Left lobe of liver (tissue), 2 donors: ENCODE measurements at places on chromosomes 12 and 14. TPM values are rescaled to one million over a fixed set of nuclear protein-coding genes. Genes with fewer than 3 reads are reported as not detected.

The CYP27B1 gene
- 0.45 TPM for total RNA-seq

The NINJ2 gene
- 16.1 TPM for total RNA-seq

The IAPP gene
- 0.25 TPM for total RNA-seq

The TAS2R31 gene
- total RNA-seq: 1.0 TPM

The IFI27 gene
- 20.4 TPM for total RNA-seq

The OR10AD1 gene
- not detected for total RNA-seq

The CHST11 gene
- 1.2 TPM for total RNA-seq

The DHRS1 gene
- 91.0 TPM for total RNA-seq

The SYNE3 gene
- 13.6 TPM for total RNA-seq

The NR1H4 gene
- total RNA-seq: 61.6 TPM

The PPM1A gene
- 43.7 TPM for total RNA-seq

The HNF1A gene
- 23.8 TPM for total RNA-seq

The LRRIQ1 gene
- not detected for total RNA-seq

The NFE2 gene
- 0.68 TPM for total RNA-seq

The NELL2 gene
- 0.78 TPM for total RNA-seq

The DTX1 gene
- total RNA-seq: 24.5 TPM

The LRRC9 gene
- total RNA-seq: not detected

The ACOT4 gene
- 9.9 TPM for total RNA-seq

The ASB2 gene
- total RNA-seq: 0.20 TPM
